ENCODE measurements at places on chromosomes 2 and 18. TPM values are rescaled to one million over a fixed set of nuclear protein-coding genes. Genes with fewer than 3 reads are reported as not detected.
A peak's percentile ranks its signal among the peaks of the same experiment; 100 is the strongest.

GRCh38 chr2:42086500-42086953 is 38.7 kb downstream of the PKDCC start:
- H3K36me3 ChIP-seq, result no peaks in the 10 kb centered on the region
- H3K27ac ChIP-seq, result no peak overlapping the region
- no peaks in the 10 kb centered on the region for H3K27me3 ChIP-seq
- peaks cover 4% of the 10 kb centered on the region for H3K4me1 ChIP-seq

GRCh38 chr2:219951099-219951498 is 323.7 kb downstream of the SLC4A3 start:
- H3K4me1 ChIP-seq, result no peaks in the 10 kb centered on the region
- DNase-seq, result no peak
- H3K27ac ChIP-seq, result no peak overlapping the region
- no peak overlapping the region for H3K4me3 ChIP-seq

Gene STRN
- 34.9 TPM for total RNA-seq

- H3K4me3 ChIP-seq, result peak overlapping the region; percentile 39
- H3K27ac ChIP-seq, result no peak overlapping the region
- no peaks in the 10 kb centered on the region for H3K4me1 ChIP-seq
- no peak for DNase-seq
- H3K27me3 ChIP-seq, result peaks cover 3% of the 10 kb centered on the region
- H3K36me3 ChIP-seq, result no peaks in the 10 kb centered on the region
Observed at GRCh38 chr2:20444993-20445910, 1.6 kb upstream of the RHOB start.

Gene ACTR1B
- total RNA-seq, result 94.0 TPM

Gene GCA
- total RNA-seq, result 17.5 TPM

GRCh38 chr18:63181706-63182309 is 137.8 kb downstream of the BCL2 start:
- peaks cover 26% of the 10 kb centered on the region for H3K36me3 ChIP-seq
- H3K27me3 ChIP-seq, result no peaks in the 10 kb centered on the region
- peaks cover 64% of the 10 kb centered on the region for H3K4me1 ChIP-seq
- peak overlapping the region; percentile 61 for H3K27ac ChIP-seq
- no peak overlapping the region for H3K4me3 ChIP-seq

DNA sequence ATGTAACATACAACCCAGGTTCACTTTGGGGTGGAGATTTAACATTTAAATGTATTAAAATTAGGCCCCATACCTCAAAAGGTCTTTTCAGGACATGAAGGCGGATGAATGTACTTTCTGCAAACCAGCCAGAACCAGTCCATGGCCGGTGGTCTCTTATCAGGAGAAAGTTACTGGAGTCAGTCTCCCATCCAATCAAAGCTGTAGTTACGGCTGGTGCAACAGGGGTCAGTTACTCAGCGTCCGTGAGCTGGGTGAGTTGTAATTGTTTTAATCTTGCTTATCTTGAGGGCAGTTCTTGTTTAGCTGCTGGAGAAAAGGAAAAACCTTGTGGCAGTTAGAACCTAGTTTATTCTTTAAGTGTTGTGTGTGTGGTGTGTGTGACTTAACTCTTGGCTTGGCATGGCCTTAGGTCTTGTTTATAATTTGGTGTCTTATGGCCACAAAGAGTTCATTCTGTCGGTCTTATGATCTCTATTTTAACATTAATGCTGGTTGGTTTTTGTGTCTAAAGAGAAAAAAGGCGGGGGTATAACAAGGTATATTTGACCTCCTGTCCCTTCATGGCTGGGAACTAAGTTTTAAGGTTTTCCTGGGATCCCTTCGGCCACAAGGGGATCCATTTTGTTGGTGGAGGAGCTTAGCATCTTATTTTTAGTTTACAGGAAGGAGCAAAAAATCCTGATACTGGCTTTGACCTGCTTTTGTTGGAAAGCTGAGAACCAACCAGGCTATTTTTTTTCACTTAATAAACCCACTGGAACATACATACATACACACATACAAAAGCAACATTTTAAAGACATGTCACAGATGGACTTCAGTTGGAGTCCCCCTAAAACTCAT is 143.5 kb upstream of the NCK2 start:
- peaks cover 9% of the 10 kb centered on the region for H3K4me1 ChIP-seq
- H3K27ac ChIP-seq, result peak overlapping the region; percentile 23
- no peak overlapping the region for H3K4me3 ChIP-seq
- H3K27me3 ChIP-seq, result no peaks in the 10 kb centered on the region
- no peaks in the 10 kb centered on the region for H3K36me3 ChIP-seq

DNA sequence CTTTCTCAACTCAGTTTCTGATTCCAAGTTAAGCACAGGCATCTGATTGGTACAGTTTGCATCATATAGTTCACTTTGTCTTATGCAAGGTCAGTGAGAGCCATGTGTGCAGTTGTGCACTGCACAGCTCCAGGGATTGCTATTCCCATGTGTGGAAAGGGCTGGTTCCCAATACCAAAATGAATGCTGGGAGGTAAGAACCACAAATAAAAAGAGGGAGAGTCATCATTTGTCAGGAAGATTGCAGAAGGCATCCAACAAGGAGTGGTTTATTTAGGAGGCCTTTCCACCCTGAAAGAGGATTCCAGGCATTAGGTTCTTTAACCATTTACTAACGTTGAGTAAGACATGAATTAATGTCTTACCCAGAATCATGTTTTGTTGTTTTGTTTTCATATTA is 141.2 kb upstream of the ST6GAL2 start:
- no peak overlapping the region for H3K4me3 ChIP-seq
- no peak for DNase-seq
- H3K36me3 ChIP-seq, result no peaks in the 10 kb centered on the region
- H3K27me3 ChIP-seq, result peaks cover 10% of the 10 kb centered on the region
- H3K4me1 ChIP-seq, result no peaks in the 10 kb centered on the region
- H3K27ac ChIP-seq, result no peak overlapping the region
